Activated CD4-positive, alpha-beta T cell treated with anti-CD3 and anti-CD28 coated beads, Interleukin-2, amount 50 U/mL, for 4 hours (primary cell): ENCODE measurements at places on chromosomes 1 and 21.

GRCh38 chr1:229370601-229371021 is 27.8 kb upstream of the CCSAP start:
- no peak for DNase-seq

DNA sequence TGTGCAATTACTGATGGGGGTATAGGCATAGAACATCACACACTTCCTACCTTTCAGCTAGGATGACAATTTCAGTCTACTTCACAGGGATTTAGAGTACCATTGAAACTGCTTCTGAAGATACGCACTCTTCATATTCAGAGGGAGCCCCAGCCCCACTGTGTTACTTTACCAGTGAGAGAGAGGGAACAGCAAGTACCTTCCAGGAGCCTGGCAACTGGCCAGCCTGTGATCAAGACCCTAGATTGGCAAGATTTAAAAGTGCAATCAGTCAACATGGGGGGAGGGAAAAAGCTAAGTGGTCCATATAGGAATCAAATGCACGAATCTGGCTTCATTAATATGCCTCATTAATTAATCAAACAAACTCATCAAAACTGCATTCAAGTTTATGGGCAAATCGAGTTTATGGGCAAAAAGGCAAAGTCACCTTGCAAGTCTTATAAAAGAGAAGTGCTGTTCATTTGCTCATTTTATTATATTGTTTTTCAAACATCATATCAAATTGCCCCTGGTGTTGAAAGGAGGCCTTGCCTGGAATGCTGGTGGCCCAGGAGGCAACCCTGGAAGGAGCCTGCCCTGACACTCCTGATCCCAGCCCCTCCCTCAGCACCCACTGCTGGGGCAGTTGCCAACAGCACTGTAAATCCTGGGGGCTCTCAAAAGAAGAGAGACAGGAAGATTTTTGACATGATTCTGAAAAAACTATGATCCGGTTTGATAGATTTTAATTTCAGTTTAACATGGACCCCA is 184.9 kb upstream of the DPT start:
- no peak for DNase-seq

GRCh38 chr21:43373362-43374227 is 53.3 kb downstream of the SIK1 start:
- no peak for DNase-seq

DNA sequence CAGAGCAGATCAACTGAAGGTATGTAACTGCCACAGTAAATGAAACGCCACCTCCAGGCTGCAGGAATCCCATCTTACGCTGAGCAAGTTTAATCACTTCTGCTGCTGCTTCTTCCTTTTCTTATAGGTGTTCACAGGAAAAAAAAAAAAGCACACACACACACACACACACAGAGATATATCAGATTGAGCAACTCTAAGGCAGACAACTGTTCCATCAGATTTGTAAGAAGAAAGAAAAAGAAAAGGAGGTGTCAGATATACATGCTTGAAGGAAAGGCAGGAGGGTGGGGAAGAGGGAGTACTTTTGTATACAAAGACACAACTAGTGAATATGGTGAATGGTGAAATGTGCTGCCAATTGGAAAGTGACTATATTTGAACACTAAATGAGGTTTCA is 28.6 kb downstream of the DSTYK start:
- no peak for DNase-seq

DNA sequence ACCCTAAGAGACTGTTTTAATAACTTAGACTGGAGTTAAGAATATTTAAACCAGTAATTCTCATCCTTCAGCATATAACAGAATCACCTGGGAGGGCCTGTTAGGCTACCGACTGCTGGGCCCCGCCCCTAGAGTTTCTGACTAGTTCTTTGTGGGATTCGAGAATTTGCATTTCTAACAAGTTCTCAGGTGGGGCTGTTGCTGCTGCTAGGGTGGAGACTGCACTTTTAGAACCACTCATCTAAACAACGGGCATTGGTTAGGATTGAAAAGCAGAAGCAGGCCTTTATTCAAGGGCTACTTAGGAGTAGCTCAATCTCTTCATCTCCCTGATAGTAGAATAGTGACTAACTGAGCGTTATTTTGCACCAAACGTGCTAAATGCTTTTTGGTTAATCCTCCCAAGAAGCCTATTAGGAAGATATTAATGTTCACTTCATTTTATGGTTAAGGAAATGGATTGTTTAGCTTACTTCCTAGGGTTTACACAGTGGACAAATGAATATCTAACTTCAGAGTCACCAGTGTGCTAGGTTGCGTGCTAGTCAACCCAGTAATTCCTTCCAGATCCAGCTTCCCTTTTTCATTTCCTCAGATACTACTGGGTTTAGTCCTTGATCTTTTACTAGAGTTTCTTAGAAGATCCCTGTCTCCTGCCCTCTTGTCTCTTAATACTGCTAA is 31.1 kb upstream of the UAP1 start:
- no peak for DNase-seq
